ENCODE measurements at places on chromosomes 2 and 18. TPM values are rescaled to one million over a fixed set of nuclear protein-coding genes. Genes with fewer than 3 reads are reported as not detected.

DNA sequence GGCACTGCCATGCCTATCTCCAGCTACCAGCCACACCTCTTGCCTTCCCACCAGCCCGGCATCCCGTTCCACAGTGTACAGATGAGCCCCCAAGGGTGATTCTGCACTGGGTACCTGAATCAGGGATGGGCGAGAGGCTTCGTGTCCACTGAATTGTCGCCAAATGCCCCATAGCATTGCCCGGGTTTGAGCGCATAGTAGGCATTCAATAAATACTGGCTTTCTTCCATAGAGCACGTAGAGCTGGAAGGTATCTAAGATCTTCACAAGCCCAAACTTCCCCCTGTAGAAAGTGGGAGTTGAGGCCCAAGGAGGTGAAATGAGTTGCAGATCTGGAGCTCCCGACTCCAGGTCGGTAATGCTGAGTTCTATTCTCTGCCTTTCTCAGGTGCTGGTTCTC, 358.7 kb downstream of the LPIN1 start:
- no peaks in the 10 kb centered on the region for H3K36me3 ChIP-seq
- DNase-seq = no peak
- no peak overlapping the region for H3K4me3 ChIP-seq
- no peaks in the 10 kb centered on the region for H3K27me3 ChIP-seq
- H3K4me1 ChIP-seq = no peaks in the 10 kb centered on the region

DNA sequence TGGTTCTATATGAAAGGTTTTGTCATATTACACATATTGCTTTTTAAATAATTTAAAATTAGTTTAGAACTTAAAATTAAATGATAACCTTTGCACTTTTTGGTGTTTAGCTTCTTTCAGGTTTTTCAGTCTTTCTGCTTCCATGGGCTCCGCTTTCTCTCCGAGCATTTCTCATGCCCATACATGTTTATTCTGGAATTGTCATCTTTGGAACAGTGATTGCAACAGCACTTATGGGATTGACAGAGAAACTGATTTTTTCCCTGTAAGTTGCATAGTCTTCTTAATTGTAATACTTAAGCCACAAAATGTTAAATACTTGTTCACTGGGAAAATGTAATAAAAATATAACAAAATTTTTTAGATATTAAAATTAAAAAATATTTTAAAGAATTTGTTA, 31.0 kb downstream of the CYBRD1 start:
- H3K27ac ChIP-seq = no peak overlapping the region
- H3K36me3 ChIP-seq = no peaks in the 10 kb centered on the region
- no peak for DNase-seq
- H3K4me1 ChIP-seq = no peaks in the 10 kb centered on the region
- no peaks in the 10 kb centered on the region for H3K27me3 ChIP-seq

RGPD3 gene
- total RNA-seq = under 0.01 TPM

FSHR gene
- not detected for total RNA-seq

TMEM198 gene
- not detected for total RNA-seq

EPAS1 gene
- total RNA-seq = 35.0 TPM

SPR gene
- 4.5 TPM for total RNA-seq

RAB6D gene
- 0.14 TPM for total RNA-seq

All from uterus (tissue), 4 donors.